Effector memory CD4-positive, alpha-beta T cell (primary cell): ENCODE measurements at places on chromosomes 2 and 18.

DNA sequence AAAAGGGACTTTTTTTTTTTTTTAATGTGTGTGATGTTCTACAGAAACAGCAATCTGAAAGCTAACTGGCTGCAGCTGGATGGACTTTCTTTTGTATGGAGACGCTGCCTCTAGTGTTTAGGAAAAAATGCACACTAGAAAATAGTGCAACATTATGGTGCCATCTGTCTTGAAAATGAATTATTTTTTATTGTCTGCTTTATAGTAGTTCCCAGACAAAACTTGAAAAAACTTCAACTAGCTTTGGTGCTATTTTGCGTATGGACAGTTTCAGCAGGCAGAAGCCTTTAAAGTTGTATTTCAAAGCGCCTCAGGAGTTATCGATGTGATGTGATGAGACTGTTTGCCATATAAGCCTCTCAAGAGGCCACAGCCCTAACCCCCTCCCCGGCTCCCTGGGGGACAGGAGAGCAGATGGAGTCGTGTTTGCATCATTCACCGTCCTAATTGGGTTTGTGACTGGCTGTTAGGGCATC, 86.9 kb downstream of the LTBP1 start:
- DNase-seq = no peak

- DNase-seq = no peak
These were observed 3.8 kb upstream of the TOGARAM2 start for GRCh38 chr2:28977176-28977875.

DNA sequence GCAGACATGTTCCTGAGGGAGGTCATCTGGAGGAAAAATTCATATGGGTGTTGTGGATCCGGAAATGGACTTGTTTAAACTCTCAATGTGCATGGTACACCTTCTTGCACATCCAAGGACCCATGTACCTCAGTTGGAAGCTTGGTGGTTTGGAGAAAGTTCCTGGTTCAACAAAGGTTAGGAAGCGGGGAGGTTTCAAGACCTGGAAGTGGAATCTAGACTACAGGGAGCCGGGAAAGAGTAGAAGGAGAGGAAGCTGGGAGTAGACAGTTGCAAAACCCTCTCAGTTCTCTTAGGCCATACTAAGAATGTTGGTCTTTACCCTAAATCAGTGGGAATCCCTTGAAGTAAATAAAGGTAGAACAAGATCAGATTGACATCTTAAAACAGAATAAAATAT, 209.8 kb upstream of the SPOPL start:
- DNase-seq = no peak

DNA sequence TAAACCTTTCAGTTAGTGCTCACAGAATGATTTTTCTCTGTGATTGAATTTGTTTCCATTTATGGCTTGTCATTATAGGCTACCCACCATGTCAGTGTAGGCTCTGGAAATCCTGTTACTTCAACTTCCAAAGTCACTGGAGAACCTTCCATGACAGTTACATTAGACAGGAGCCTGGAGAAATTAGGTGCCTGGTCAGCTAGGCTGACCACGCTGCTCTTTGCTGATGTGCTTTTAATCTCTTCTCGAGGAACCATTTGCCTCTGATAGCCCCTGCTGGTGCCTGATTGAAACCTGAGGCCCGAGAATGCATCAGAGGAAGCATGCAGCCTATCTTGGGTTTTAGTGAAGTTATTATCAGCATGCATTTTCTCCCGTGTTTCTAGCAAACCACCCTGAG, 29.6 kb upstream of the TTN start:
- no peak for DNase-seq

GRCh38 chr2:29281086-29281915, 166.1 kb downstream of the CLIP4 start:
- DNase-seq = no peak

DNA sequence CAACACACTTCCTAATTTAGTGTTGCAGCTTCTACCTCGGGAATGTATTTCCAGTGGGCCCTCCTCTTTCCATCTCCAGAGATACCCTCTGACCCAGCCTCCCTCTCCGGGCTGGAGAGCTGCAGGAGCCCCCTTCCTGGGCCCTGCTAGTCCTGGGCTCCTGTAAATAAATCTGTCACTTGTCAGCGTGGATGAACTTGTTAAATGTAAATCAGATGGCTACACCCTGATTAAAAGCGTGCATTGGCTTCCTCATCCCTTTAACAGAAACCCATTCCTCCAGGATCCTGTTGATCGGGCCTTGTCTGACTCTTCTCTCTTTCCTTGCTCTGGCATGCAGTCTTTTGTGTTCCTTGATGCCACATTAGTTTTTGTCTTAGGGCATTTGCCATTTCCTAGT, 2.4 kb downstream of the ZNF236 start:
- DNase-seq = no peak

DNA sequence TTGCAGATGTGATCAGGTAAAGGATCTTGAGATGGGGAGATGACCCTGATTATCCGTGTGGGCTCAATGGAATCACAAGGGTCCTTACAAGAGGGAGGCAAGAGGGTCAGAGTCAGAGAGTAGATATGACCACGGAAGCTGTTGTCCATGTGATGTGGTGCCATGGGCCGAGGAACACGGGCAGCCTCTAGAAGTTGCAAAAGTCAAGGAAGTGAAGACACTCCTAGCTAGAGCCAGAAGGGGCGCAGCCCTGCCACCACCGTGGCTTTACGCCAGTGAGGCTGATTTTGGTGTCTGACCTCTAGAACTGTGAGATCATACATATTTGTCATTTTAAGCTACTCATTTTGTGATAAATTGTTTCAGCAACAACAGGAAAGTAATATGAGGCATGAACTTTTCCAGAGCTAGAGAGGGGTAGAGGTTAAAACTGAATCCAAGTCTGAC, 114.4 kb downstream of the CAPN13 start:
- no peak for DNase-seq

DNA sequence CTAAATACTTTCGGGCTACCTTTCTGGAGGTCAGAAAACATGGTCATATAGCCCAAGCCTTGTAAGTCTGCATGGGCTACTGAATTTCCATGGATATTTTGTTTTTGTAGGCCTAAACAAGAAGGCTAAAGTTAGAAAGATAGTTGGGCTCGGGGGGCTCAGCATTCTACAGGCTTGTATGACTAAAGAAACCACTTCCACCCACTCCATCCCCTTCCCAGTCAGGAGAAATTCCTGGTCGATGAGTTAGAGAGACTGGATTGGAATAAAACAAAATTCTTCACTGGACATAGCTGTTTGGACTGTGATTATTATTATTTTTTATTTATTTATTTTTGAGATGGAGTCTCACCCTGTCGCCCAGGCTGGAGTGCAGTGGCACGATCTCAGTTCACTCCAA, 539.4 kb upstream of the TNP1 start:
- DNase-seq = no peak

DNA sequence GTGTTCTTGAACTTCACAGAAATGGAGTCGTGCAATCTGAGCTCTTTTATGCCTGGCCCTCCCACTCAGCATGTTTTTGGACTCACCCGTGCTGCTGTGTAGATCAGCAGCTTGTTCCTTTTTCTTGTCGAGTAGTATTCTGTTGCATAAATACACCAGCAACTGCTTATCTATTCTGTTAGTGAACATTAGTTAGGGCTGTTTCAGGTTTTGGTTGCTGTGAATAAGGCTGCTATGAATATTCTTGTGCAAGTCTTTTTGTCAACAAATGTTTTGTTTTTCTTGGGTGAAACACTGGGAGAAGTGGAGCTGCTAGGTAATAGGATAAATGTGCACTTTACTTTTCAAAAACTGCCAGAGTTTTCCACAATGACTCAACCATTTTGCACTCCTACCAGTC, 15.3 kb upstream of the CIDEA start:
- no peak for DNase-seq
